ENCODE measurements at places on chromosomes 5 and 9.

DNA sequence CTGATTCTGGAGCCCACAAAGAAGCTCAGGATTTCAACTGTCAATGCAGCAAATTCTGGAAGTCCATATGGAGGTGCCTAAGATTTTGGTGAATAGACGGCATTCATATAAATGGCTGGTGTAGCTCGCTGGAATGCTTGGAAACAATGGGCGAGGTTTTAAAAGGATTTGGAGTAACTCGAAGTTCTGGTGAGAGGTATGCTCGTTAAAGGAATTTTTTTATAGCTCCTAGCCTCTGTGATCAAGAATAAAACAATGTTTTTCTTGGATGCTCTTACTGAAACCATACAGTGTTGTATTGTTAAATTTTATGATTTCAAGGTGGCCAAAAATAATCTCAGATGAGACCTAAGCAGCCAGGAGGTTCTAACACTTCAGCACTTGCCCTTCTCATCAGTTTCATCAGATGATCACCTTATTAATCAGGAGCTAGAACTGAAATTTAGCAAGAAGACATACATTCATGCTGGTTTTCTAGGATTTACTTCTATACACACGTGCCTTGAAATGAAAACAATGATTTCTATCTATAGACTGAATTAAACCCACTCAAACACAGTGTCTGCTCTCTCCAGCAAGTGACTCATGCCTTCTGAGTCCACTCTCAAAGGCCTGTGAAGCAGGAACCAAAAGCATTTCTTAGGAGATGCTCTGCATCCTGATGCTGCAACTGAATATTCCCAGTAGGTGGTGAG lies 79.2 kb downstream of the OTULIN start:
- DNase-seq: no peak

- no peak for DNase-seq
These were observed 63.9 kb downstream of the MTAP start for GRCh38 chr9:21866302-21866701.

- DNase-seq: no peak
These were observed 49.9 kb upstream of the SLIT3 start for GRCh38 chr5:169350759-169351240.

DNA sequence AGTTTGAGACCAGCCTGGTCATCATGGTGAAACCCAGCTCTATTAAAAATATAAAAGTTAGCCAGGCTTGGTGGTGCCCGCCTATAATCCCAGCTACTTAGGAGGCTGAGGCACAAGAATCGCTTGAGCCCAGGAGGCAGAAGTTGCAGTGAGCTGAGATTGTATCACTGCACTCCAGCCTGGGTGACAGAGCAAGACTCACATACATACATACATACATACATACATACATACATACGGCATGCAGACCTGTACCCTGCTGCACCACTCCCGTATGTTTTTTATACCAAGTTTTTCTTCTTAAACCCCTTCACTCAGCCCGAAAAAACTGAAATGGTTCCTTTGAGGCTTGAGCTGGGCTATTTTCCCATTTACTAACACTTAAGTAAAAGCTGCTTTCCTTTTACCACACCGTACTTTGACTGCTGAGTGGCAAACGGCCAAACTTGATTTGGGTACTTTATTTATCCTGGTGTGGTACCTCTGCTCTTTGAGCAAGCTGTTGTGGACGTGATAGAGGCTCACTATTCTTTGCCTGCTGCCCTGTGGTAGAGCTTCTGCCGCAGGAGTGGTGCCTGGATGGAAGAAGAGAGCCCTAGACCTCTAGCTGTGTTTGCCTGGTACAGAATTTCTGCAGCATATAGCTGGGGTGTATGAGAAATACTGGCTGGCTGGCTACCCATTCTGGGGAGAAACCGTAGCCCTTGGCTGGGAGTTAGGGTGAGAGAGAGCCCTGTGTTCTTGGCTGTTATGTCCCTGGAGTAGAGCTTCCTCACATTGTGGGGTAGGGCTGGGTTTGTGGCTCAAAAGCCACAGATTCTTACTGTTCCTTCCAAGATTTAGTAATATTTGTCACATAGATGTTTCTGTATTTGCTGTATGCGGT lies 19.4 kb downstream of the IPO11 start:
- DNase-seq: no peak

DNA sequence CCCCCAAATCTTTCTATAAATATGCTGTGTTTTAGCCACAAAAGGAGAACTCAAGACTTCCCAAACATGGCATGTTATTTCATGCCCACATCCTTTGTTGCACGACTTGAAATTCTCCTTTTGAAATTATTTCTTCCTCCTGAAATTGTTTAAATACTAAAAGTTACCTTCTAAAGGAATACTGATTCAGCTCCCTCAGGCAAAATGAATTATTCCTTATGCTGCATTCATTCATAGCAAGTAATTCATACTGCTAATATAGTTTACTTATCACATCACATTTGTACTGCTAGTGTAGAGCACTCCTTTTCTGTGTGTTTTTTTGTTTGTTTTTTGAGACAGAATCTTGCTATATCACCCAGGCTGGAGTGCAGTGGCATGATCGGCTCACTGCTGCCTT lies 45.7 kb downstream of the BHMT start:
- no peak for DNase-seq

GRCh38 chr5:961002-961710 lies 47.4 kb upstream of the NKD2 start:
- no peak for DNase-seq

DNA sequence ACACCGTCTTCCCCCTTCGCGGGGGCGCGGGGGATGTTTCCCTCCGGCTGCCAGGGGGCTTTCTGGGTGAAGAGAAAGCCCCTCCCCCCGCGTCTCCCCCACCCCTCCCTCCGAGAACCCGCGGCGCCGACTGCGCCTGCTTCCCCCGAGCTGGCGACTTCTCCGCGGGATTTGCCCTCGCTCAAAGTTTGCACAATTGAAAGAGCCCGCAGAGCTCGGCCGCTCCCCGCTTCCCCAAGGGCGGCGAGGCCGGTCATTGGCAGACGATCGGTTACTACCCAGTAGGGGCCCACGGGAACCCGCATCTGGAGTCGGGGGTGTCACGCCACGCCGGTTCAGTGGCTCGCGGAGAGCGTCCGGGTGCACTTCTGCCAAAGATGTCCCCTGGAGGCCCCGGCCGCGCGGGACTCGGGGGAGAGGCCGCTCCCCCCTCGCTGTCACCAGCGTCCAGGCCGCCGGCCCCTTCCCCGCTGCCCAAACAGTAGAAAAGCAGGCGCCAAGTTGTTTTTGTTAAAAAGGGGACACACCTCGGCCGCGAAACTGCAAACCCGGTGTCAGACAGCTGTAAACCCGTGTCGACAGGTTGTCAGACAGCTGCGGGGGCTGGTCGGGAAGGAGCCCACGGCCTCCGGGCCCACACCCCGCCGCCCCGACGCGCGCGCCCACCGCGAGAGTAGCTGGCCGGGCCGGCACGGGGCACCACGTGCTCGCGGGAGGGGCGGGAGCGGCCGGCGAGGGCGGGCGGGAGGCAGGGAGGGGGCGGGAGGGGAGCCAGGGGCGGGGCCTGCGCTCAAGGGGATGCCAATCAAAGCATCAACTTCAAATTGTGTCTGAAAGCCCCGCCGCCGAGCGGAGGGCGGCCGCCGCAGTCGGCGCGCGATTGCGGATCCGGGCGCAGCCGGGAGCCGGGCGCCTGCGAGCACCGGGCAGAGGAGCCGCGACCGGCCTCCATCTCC lies at the start of gene IRX1:
Gene IRX1, plus strand, starts transcription at position 827 of the 956 bp plus-strand sequence. CDS start 274 bp downstream, outside the sequence.
- DNase-seq: no peak

DNA sequence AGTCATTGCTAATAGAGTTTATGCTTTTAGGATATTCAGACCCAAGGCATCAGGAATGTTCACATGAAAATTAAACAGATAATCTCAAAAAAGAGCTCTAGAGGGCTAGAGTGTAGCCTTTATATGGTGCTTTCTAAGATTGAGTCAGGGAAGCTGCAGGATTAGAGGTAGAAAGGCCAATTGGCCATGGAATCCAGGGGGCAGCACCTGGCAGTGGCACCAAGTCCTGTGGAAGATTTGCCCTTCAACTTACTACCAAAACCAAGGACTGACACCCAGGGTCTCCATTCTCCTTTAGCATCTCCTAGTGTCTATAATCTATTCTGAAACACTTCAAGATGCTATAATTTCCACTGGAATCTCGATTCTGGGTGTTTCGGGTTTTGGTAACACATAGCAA lies 112.4 kb downstream of the ACER2 start:
- DNase-seq: no peak

DNA sequence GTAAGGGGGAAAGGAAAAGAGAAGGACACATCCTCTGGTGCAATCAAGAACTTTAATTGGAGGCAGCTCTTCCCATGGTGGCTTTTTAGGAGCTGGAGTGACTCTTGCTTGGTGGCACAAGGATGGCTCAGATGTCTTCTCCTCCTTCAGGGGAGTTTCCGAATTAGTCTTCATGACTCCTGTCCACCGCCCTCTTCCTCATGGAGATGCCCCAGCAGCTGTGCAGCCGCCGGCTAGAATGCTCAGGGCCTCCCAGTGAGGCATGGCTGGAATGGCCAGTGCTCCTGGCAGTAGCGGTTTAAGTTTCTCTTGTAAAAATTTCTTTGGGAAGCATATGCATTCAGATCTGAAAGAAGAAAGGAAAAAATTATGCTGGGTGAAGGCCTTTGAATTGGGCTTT lies 8.8 kb upstream of the TEX53 start:
- no peak for DNase-seq

- no peak for DNase-seq
These were observed 762 bp upstream of the ST6GALNAC4 start for GRCh38 chr9:127917603-127918002.

- no peak for DNase-seq
These were observed 349.2 kb downstream of the GADD45G start for GRCh38 chr9:89953824-89954615.

DNA sequence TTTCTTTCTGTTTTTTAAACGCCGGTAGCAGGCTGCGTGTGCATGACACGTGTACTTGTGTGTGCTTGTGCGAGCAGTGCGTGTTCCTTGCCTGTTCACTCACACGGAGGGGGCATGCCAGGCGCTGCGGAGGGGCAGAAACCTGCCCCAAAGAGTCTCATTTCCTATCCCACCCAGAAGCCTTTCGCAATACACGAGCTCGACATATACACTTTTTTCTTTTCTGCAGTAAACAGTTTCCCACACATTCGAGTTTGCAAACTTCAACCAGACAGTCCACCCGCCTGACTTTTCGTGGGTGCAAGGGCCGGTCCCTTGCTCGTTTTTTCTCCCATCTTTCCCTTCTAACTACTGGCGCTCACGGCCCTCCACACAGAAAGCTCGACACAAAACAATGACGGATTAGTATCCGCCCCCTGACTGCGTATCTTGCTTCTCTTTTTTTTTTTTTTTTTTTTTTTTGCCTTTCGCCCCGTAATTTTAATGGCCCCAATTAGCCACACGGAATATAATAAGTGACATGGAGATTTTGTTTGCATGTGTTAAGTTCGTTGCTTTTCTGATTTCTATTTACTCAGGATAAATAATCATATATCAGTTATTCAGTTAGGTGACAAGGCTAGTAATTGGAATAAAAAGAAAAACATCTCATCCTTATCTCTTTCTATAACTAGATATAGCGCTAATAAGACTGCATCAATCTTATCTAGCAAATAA lies 5.3 kb upstream of the OTP start:
- DNase-seq: no peak

DNA sequence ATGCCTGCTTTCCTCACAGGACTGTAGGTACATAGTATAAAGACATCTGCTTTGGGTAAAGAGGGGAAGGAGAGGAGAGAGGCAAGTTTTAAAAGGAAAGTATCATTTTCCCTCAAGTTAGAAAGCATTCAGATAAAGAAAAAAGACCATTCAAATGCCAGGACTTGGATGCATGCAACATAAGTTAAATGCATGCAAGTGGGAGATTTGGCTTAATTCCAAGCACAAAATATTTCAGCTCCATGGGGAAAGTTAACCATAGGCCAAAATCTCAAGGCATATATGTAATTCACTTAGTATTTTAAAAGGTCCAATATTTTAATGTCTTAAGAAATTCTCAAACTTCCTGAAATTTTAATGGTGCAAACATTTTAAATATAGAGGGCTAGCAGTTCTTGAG lies 36.4 kb downstream of the POU5F2 start:
- DNase-seq: no peak

GRCh38 chr5:90056911-90057705 lies 352.4 kb downstream of the CETN3 start:
- DNase-seq: no peak

- no peak for DNase-seq
These were observed 31.5 kb upstream of the NCS1 start for GRCh38 chr9:130140706-130141105.

DNA sequence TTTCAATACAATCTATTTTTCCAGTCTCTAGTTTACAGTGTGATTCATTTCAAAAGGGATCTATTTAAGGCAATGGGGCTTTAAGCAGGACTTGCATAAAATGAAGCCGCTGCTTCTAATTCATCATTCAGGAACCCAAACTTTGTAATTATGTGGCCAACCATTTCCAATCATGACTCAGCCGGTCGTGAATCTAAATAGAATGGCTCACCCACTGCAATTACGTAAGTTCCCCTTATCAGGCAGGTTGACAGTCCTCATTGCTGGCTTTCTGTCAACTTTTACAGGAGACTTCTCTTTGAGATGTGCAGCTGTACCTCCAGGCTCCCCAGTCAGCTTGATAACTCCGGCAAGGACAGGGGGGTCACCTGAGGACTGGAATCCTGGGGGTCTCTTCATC lies 152.8 kb upstream of the DAP start:
- DNase-seq: no peak

DNA sequence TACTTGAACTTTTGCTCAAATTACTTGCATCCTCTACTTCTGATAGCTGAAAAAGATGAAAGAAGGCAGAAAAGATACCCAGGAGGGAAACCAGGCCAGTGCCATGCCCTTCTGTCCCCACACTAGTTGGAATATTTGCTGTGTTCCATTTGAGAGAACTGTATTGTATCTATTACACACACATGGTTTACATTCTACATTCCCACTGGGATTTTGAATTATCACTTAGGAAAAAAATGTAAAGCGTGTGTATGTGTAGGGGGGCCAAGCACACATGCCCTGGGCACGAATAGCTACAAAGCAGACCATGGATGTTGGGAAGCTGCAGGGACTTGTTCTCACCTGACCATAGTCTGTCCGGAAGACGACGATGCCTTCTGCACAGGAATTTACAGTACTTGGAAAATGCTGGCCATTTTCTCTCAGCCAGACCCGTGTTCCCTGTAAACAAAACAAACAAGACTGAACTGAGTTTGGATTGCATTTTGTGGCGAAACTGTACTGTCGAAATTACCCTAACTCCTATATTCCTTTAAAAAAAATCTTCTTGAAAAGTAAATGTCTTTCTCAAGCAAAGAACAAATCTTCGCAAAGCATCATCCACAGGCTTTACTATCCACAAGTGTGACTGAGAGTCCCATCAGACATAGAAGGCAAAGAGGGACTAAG lies 58.7 kb downstream of the MYO10 start:
- DNase-seq: no peak

- DNase-seq: no peak
These were observed 11.1 kb upstream of the DMXL1 start for GRCh38 chr5:119059740-119060255.
